CD4-positive, alpha-beta T cell treated with Interleukin-4 for 1 hour (primary cell): ENCODE measurements at places on chromosomes 4 and X.

DNA sequence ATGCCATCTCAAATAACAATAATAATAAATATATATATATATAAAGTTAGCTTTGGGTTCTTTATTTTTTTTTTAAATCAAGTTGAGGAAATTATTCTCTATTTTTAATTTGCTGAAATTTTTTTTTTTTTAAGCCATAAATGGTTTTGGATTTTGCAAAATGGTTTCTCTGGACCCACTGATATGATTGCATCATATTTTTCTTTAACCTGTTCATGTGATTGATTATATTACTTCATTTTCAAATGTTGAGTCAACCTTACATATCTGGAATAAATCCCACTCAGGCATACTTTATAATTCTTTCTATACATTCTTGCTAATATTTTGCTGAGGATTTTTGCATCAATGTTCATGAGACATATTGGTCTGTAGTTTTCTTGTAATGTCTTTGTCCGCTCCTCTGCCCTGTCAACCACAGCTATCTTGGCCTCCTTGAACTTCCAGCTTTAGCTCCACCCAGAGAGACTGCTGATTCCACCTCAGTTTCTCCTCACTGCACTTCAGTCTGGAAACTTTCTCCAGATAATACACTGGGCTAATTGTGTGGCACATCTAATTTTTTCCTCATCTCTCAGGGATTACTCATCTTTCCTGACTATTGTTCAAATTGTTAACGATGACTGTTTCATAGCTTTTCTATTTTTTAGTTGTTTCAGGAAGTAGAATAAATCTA is 160.9 kb upstream of the GIMD1 start:
- no peak for DNase-seq

GRCh38 chrX:148930206-148930729 is 429.9 kb downstream of the AFF2 start:
- no peak for DNase-seq

GRCh38 chrX:103629318-103630170 is 769 bp downstream of the TCEAL1 start:
- peak; percentile 13 for DNase-seq

- DNase-seq: no peak
Observed at GRCh38 chrX:148426467-148426866, 74.0 kb upstream of the AFF2 start.

DNA sequence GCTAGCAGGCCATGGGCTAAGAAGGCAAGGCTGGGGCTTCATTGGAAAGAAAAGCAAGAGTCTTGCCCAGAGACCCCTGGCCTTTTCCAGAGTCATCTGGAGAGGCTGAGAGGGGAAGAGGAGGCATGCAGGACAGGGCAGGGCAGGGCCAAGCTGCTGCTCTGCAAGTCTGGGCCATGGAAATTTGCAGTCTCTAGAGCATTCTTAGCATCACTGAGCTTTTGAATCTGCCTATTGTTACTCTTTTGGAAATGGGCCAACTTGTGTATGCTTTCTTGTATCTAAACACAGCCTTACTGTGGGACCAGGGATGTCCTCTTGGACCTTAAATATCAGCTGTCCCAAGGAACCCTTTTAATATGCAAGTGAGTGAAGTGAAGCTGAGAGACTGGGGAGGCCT is 560.5 kb downstream of the MID1IP1 start:
- no peak for DNase-seq

- no peak for DNase-seq
Observed at GRCh38 chrX:53587795-53588420, 98.6 kb downstream of the HUWE1 start.

- no peak for DNase-seq
Observed at GRCh38 chr4:76614589-76614988, 179.6 kb downstream of the SHROOM3 start.

GRCh38 chr4:57119054-57119651 is 9.0 kb upstream of the IGFBP7 start:
- no peak for DNase-seq

DNA sequence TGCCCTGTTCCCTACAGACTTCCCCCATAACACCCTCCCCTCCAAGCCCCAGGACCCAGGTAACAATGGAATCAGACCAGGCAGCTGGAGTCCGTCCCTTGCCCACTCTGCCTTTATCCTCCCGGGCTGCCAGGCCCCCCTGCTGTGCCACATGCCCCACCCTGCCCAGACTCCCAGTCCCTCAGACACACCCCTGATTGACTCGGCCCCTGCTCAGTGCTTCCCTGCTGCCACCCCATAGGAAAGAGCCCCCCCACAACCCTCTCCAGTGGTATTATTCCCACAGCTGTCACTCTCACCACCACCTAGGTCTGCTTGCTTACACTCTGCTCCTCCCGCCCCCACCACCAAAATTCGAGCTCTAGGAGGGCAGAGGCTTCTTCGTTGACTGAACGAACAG is 4.7 kb upstream of the NAA10 start:
- no peak for DNase-seq
